Neural progenitor cell (in vitro differentiated cells): ENCODE measurements at places on chromosomes 2 and 18. TPM values are rescaled to one million over a fixed set of nuclear protein-coding genes. Genes with fewer than 3 reads are reported as not detected.

DNA sequence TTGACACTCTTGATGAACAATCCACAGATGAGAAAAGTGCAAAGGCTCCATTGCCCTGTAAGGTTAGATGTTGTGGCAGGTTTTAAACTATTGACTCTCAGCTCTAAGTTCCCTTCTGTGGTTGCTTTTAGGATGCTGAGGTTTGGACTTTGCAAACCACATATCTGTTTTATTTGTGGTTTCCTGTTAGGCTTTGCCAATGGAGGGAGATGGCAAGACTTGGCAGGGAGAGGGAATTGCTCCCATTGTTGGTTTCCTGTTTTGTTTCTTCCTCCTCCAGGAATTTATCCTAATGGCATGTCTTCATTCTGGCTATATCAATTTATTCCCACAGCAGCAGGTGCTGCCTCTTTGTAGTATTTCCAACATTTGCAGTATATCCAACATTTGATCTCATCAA is 772.3 kb downstream of the LRRTM4 start:
- peaks cover 15% of the 10 kb centered on the region for H3K4me1 ChIP-seq
- DNase-seq = no peak
- no peak overlapping the region for H3K4me3 ChIP-seq

DNA sequence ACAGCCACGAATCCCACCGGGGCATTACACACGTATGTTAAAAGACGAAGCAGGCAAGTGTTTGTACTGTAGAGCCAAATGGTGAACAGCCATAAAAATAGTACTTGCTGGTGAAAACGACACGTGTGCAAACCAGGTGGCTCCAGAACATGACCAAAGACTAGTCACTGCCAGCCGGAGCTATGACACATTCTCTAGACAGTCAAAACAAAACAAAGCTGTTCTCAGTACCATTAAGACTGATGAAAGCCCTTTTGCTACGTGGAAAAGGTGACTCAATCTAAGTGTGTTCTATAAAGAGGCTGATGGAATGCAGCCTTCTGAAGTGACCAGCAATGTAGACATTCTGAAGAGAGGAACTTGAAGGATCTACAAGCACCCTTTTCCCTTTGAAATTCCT is 367.7 kb upstream of the NETO1 start:
- H3K4me1 ChIP-seq = no peaks in the 10 kb centered on the region
- H3K27ac ChIP-seq = no peak overlapping the region
- no peaks in the 10 kb centered on the region for H3K27me3 ChIP-seq

Gene ALKAL2
- not detected in 2 replicates for total RNA-seq

Gene LYPD6B
- total RNA-seq = 0.34 TPM in 1 of 2 replicates, not detected in the other

Gene MROH2A
- not detected in 2 replicates for total RNA-seq

Gene CYP27C1
- 3.0 and 3.8 TPM in 2 replicates for total RNA-seq

GRCh38 chr2:105787376-105788318 is 42.9 kb downstream of the NCK2 start:
- H3K27me3 ChIP-seq = no peaks in the 10 kb centered on the region
- H3K36me3 ChIP-seq = no peaks in the 10 kb centered on the region
- H3K4me3 ChIP-seq = no peak overlapping the region
- H3K4me1 ChIP-seq = peaks cover 5% of the 10 kb centered on the region

Gene ELOA2
- total RNA-seq = not detected in 2 replicates

GRCh38 chr2:212745359-212745758 is 206.8 kb upstream of the ERBB4 start:
- no peaks in the 10 kb centered on the region for H3K27me3 ChIP-seq
- no peak overlapping the region for H3K4me3 ChIP-seq
- H3K4me1 ChIP-seq = peaks cover 3% of the 10 kb centered on the region

Gene NCOA1
- 13.9 and 29.3 TPM in 2 replicates for total RNA-seq

- no peak overlapping the region for H3K27ac ChIP-seq
- no peaks in the 10 kb centered on the region for H3K36me3 ChIP-seq
- no peak overlapping the region for H3K4me3 ChIP-seq
- H3K4me1 ChIP-seq = peaks cover 2% of the 10 kb centered on the region
- no peak for DNase-seq
- H3K27me3 ChIP-seq = no peaks in the 10 kb centered on the region
These were observed 24.2 kb upstream of the CAB39 start for GRCh38 chr2:230688490-230688889.

- H3K4me1 ChIP-seq = peaks cover 3% of the 10 kb centered on the region
- no peaks in the 10 kb centered on the region for H3K27me3 ChIP-seq
- H3K36me3 ChIP-seq = no peaks in the 10 kb centered on the region
- no peak overlapping the region for H3K27ac ChIP-seq
- H3K4me3 ChIP-seq = no peak overlapping the region
These were observed 104.6 kb downstream of the CAPN13 start for GRCh38 chr2:30702694-30703093.

DNA sequence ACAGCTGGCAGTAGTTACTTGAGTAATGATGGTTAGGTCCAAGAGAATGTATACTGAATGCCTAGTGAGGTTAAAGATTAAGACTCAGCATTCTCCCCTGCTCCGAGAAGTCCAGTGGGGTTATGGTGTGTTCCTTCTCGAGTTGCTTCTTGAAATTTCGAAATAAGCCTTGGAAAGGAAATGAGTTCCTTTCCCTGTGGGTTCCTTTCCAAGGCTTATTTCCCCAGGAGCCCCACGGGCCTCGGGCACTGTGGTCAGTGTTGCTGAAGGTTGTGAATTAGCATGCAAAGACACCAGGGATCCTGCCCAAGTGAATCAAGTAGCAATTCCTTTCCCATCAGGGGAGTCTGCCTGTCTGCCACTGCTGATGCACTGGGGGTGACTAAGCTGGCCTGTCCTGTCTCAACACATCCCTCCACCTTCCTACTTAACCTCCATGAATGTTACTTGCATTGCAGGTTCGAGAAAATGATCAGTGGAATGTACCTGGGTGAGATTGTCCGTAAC is 53.6 kb downstream of the HK2 start:
- H3K27ac ChIP-seq = no peak overlapping the region
- no peaks in the 10 kb centered on the region for H3K4me1 ChIP-seq
- DNase-seq = no peak
- H3K36me3 ChIP-seq = no peaks in the 10 kb centered on the region

GRCh38 chr2:219221957-219222518 is 3.3 kb upstream of the ABCB6 start:
- no peak for DNase-seq
- H3K27me3 ChIP-seq = no peaks in the 10 kb centered on the region

- H3K27ac ChIP-seq = no peak overlapping the region
- no peak for DNase-seq
- H3K27me3 ChIP-seq = no peaks in the 10 kb centered on the region
- H3K4me3 ChIP-seq = no peak overlapping the region
- H3K4me1 ChIP-seq = no peaks in the 10 kb centered on the region
These were observed 620.2 kb upstream of the NETO1 start for GRCh38 chr18:73487966-73488365.

- H3K4me1 ChIP-seq = peaks cover 2% of the 10 kb centered on the region
- H3K27ac ChIP-seq = no peak overlapping the region
- H3K4me3 ChIP-seq = no peak overlapping the region
These were observed 301.9 kb upstream of the MYT1L start for GRCh38 chr2:2633017-2633416.

- peaks cover 4% of the 10 kb centered on the region for H3K4me1 ChIP-seq
- DNase-seq = no peak
- no peaks in the 10 kb centered on the region for H3K27me3 ChIP-seq
- no peaks in the 10 kb centered on the region for H3K36me3 ChIP-seq
These were observed 132.1 kb upstream of the DLGAP1 start for GRCh38 chr18:4587204-4587603.
